ENCODE measurements at places on chromosomes 5 and 9.
A peak's percentile ranks its signal among the peaks of the same experiment; 100 is the strongest.

DNA sequence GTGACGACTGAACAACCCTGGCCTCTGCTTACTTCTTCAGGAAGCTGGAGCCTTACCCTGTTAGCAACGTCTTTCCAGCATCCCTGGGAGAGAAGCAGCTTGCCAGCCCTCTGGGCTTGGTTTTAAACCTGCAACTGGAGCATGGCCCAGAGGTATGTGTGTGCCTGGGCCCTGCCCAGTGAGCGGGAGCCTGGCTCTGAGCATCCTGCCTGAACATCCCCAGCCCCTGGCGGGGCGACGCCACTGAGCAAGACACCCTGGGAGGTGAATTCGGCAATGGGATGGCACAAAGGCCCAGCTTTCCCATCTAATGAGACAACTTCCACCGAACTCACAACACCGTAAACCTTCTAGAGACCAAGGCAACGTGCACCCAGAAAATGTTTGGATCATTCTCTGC, 23.6 kb downstream of the IRX4 start:
- DNase-seq = no peak

GRCh38 chr5:52560366-52560765, 227.3 kb upstream of the ITGA1 start:
- peak; percentile 1 for DNase-seq

DNA sequence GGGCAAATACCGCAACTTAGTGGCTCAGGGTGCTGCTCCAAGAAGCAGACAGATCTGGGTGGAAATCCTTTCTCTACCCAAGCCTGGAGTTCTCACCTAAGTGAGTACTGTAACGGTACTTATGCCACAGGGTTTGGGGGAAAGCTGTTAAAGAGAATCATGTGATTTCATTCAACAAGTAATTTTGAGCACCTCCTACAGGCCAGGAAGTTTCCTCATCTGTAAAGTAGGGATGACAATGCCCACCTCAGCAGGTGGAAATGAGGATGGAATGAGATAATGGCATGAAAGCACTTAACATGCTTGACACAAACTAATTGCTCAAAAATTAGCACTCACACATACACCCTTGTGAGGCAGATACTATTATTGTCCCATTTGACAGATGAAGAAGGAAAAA, 114.1 kb downstream of the JAKMIP2 start:
- DNase-seq = no peak

DNA sequence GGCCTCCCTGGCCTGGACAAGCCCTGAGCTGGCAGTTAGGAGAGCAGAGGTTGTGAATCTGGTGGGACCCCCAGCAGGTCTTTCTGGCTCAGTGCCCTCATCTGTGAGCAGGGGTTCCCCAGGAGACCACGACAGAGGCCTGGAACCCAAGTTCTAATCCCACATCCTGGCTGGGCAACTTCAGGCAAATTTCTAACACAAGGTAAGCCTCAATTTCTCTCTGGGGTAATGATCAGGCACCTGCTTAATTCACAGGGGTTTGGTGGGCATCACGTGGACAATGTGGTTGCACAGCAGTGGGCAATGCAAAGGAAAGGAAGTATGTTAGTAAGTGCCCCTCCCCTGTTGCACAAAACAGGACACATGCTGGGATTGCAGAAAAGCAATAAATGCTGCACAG, 1.9 kb upstream of the KCNIP1 start:
- no peak for DNase-seq
